ENCODE measurements at places on chromosomes 7 and 10. TPM values are rescaled to one million over a fixed set of nuclear protein-coding genes. Genes with fewer than 3 reads are reported as not detected.
A peak's percentile ranks its signal among the peaks of the same experiment; 100 is the strongest.

ETV1 gene
- polyA plus RNA-seq, result under 0.01 TPM

GARIN1A gene
- polyA plus RNA-seq, result 1.1 TPM

GPR15LG gene
- polyA plus RNA-seq, result not detected

SLC26A5 gene
- 0.12 TPM for polyA plus RNA-seq

MALRD1 gene
- polyA plus RNA-seq, result 201 TPM

BTAF1 gene
- 6.1 TPM for polyA plus RNA-seq

GDF2 gene
- polyA plus RNA-seq, result not detected

EFCAB10 gene
- polyA plus RNA-seq, result not detected

FAM25G gene
- polyA plus RNA-seq, result not detected

PRRT4 gene
- polyA plus RNA-seq, result not detected

AMPH gene
- not detected for polyA plus RNA-seq

HOXA4 gene
- 2.4 TPM for polyA plus RNA-seq

ATG9B gene
- 0.22 TPM for polyA plus RNA-seq

WNT2 gene
- not detected for polyA plus RNA-seq

ASAH2 gene
- polyA plus RNA-seq, result 21.1 TPM

- H3K27me3 ChIP-seq, result peaks cover 2% of the 10 kb centered on the region
- no peaks in the 10 kb centered on the region for H3K36me3 ChIP-seq
- H3K4me1 ChIP-seq, result no peaks in the 10 kb centered on the region
- no peak overlapping the region for H3K27ac ChIP-seq
- no peak overlapping the region for H3K4me3 ChIP-seq
- DNase-seq, result no peak
These were observed 137.6 kb upstream of the SVIL start for GRCh38 chr10:29772403-29772802.

DNA sequence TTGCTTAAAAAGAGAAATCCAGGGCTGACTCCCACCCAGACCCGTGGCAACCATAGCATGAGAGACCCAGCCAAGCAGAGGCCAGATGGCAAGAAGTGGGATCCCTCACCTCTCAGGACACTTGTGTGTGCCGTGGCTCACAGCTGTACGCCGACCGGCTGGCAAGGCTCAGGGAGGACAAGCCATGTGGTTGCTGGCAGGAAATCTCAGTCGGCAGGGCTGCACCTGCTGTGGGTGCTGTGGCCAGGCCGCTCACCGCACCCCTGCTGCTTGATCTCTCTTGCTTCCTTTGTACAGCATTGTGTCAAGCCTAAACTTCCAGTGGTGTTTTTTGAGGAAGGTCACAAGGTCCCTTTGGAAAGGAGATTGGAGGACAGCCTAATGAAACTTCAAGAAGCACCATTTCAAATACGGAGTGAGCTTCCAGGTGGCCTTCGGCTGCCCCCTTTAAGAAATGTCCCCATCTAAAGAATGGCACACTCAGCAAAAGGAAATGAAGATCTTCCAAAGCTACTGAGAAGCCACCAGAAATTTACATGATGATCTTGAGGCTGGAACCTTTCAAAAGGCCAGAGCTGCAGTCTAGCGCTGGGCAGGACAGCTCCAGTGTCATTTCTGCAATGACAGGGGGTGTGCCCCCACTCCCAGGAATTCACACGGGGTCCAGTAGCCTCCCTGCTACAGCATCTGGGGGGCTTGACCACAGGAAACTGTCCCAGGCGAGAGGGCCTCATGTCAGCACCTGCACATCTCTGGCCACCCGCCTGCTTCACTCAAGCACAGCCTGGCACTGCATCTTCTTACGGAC lies 409.0 kb upstream of the MGMT start:
- H3K36me3 ChIP-seq, result no peaks in the 10 kb centered on the region
- H3K4me1 ChIP-seq, result no peaks in the 10 kb centered on the region
- no peaks in the 10 kb centered on the region for H3K27me3 ChIP-seq
- no peak for DNase-seq
- no peak overlapping the region for H3K4me3 ChIP-seq
- H3K27ac ChIP-seq, result no peak overlapping the region

DNA sequence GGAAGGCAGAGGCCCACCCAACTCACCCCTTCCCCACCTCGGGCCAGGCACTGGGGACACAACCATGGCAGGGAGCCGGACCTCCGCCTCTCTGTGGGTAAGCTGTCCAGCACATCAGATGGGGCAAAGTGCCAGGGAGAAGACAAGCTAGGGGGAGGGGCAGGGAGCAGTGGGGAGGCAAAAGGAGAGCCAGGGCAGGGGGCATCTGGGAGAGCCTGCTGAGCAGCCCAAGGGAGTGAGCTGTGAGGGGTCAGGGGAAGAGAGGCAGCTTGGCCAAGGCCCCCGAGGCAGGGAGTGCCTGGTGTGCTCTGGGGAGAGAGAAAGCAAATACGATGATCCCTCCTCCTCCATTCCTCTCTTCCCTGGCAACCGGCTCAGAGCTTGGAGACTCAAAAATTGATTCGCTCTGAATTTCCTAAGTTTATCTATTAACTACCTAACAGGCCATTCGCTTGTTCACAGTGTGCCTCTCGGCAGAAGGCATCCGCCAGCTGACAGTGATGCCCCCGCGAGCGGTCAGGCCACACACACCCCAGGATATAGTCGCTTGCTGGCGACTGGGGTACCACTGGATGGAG lies 4.5 kb downstream of the CAMK2B start:
- DNase-seq, result no peak
- H3K36me3 ChIP-seq, result no peaks in the 10 kb centered on the region
- H3K4me1 ChIP-seq, result no peaks in the 10 kb centered on the region
- H3K27ac ChIP-seq, result no peak overlapping the region
- no peak overlapping the region for H3K4me3 ChIP-seq

GRCh38 chr10:51141010-51141409 lies 66.7 kb downstream of the PRKG1 start:
- no peaks in the 10 kb centered on the region for H3K36me3 ChIP-seq
- no peak for DNase-seq
- no peaks in the 10 kb centered on the region for H3K4me1 ChIP-seq

GRCh38 chr10:3066317-3067117 lies 831 bp upstream of the PFKP start:
- H3K4me1 ChIP-seq, result peaks cover 2% of the 10 kb centered on the region
- DNase-seq, result no peak
- no peaks in the 10 kb centered on the region for H3K27me3 ChIP-seq
- H3K27ac ChIP-seq, result no peak overlapping the region
- H3K36me3 ChIP-seq, result no peaks in the 10 kb centered on the region

DNA sequence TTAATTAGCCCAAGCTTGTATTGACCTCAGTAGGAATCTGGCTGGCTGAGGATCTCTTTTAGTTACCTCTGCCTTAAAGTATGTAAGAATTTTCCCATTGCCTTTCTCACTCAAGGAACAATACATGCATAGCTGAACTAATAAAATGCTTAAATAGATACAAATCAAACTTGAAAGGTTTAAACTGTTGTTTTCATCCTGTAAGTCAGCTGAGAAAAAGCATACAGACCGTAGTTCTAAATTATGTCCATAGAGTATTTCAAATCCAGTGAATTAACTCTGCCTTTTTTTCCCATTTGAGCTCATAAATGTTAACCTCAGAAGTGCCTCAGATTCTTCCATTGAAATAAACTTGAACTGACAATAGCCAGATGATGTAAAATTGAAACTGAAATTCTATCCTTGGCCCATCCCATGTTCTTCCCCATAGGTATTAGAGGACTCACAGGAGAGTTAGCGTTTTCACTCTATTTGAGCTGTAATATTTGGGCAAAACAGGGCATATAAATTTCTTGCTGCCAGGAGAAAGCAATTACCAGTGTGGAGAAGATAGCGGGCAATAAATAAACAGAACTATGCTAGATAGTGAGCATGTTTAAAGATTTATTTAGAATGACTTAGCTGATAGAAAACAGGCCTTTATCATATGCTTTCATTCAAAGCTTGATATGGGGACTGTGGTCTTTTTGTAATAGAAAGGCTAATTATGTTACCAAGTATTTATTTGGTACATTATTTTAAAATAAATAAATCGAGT lies 163.7 kb downstream of the WNT2 start:
- H3K4me3 ChIP-seq, result no peak overlapping the region
- no peak for DNase-seq
- H3K36me3 ChIP-seq, result no peaks in the 10 kb centered on the region

GRCh38 chr7:74684921-74685320 lies 27.4 kb downstream of the GTF2I start:
- no peak overlapping the region for H3K27ac ChIP-seq
- no peak for DNase-seq
- H3K36me3 ChIP-seq, result peaks cover 3% of the 10 kb centered on the region

- no peaks in the 10 kb centered on the region for H3K4me1 ChIP-seq
- no peak overlapping the region for H3K27ac ChIP-seq
- H3K27me3 ChIP-seq, result no peaks in the 10 kb centered on the region
These were observed 97.9 kb upstream of the ANK3 start for GRCh38 chr10:60487543-60487942.

GRCh38 chr10:126904818-126905701 lies at the start of gene DOCK1:
Gene DOCK1, plus strand, starts transcription at chr10:126905428. Its CDS starts 90 bp downstream, at chr10:126905518.
- no peaks in the 10 kb centered on the region for H3K27me3 ChIP-seq
- peaks cover 3% of the 10 kb centered on the region for H3K4me1 ChIP-seq
- H3K36me3 ChIP-seq, result no peaks in the 10 kb centered on the region

GRCh38 chr7:121278120-121279021 lies 50.4 kb upstream of the WNT16 start:
- no peak for DNase-seq
- H3K36me3 ChIP-seq, result no peaks in the 10 kb centered on the region
- no peak overlapping the region for H3K27ac ChIP-seq
- H3K4me1 ChIP-seq, result no peaks in the 10 kb centered on the region
- no peaks in the 10 kb centered on the region for H3K27me3 ChIP-seq

DNA sequence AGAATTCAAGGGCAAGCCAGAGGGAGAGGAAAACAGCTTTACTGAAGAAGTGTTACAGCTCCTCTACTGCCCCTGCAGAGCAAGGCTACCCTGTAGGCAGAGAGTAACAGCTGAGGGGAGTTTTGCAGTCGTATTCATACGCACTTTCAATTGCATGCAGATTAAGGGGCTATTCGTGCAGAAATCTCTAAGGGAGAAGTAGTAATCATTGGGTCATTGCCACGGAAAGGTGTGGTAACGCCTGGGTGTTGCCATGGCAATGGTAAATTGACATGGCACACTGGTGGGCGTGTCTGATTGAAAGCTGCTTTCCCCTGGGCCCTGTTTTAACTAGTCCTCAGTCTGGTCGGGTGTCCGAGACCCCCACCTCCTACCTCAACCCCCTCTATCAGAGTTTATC lies 227.2 kb downstream of the NSUN6 start:
- H3K4me3 ChIP-seq, result no peak overlapping the region
- no peaks in the 10 kb centered on the region for H3K36me3 ChIP-seq
- no peak overlapping the region for H3K27ac ChIP-seq
- H3K4me1 ChIP-seq, result no peaks in the 10 kb centered on the region
- no peaks in the 10 kb centered on the region for H3K27me3 ChIP-seq

GRCh38 chr10:116741391-116742351 lies 695 bp downstream of the HSPA12A start:
- DNase-seq, result peak; percentile 22
- H3K4me3 ChIP-seq, result peak overlapping the region; percentile 41
- H3K27ac ChIP-seq, result no peak overlapping the region
- H3K36me3 ChIP-seq, result no peaks in the 10 kb centered on the region
- H3K4me1 ChIP-seq, result no peaks in the 10 kb centered on the region
- H3K27me3 ChIP-seq, result peaks cover 5% of the 10 kb centered on the region

DNA sequence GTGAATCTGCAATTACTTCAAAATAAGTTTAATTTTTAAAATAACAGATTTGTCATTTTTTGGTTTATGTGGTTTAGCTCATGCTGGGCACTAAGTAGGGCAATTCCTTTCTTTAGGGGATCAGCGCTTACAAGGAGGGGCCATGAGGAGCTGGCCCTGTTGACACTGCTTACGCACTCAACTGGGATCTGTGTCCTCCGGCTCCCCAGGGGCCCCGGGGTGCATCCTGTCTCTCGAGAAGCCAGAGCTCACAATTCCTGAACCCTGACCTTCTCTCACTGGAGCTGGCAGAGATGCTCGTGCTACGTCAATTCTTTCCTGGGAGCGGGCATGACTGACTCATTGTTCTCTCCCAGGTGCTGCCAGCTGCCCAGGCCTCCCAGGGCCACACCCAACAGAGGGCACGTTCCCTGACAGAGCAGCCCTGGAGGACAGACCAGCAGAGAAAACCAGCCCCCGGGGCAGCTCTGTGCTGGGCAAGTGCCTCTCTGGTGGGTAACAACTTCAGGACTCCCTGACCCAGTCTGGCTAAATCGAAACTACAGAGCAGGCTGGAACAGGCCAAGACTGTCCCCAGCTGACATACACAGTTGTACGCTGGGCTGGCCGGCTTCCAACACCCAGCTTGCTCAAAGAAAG lies 36.8 kb downstream of the CTBP2 start:
- peak; percentile 76 for DNase-seq
- no peak overlapping the region for H3K4me3 ChIP-seq
- H3K27me3 ChIP-seq, result no peaks in the 10 kb centered on the region
- H3K27ac ChIP-seq, result peak overlapping the region; percentile 84
- H3K4me1 ChIP-seq, result peaks cover 43% of the 10 kb centered on the region

DNA sequence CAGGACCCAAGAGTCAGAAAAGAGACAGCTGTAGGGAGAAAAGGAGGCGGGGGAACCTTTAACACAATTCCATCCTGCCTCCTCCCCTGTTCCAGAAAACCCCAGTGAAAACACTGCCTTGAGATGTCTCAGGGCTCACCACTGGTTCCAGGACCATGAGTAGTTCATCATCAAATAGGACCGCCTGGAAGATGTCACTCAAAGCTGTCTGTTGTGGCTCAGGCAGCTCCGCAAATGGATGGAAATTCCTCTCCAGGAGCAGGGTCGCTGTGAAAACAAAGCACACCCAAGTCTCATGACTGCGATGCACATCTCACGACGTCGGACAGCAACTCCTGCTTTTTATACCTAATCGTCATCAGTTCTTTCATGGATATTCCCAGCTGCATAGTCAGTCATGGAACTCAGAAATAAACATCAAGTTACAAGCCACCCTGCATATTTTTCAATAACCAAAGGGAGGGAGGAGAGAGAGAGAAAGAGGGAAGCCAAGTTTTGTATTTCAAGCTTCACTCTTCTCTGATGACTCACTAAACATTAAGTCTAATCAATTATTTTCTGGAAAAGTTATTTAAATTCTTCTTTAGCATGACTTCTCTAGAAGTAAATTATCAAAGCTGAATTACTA lies 49.2 kb downstream of the GSDME start:
- no peak overlapping the region for H3K4me3 ChIP-seq
- peaks cover 3% of the 10 kb centered on the region for H3K36me3 ChIP-seq
- no peak for DNase-seq
- H3K27ac ChIP-seq, result no peak overlapping the region
- no peaks in the 10 kb centered on the region for H3K4me1 ChIP-seq

- H3K4me1 ChIP-seq, result no peaks in the 10 kb centered on the region
- no peak overlapping the region for H3K27ac ChIP-seq
- H3K36me3 ChIP-seq, result no peaks in the 10 kb centered on the region
- no peak overlapping the region for H3K4me3 ChIP-seq
- no peaks in the 10 kb centered on the region for H3K27me3 ChIP-seq
- DNase-seq, result no peak
These were observed 14.4 kb downstream of the NUDT1 start for GRCh38 chr7:2256306-2257045.

DNA sequence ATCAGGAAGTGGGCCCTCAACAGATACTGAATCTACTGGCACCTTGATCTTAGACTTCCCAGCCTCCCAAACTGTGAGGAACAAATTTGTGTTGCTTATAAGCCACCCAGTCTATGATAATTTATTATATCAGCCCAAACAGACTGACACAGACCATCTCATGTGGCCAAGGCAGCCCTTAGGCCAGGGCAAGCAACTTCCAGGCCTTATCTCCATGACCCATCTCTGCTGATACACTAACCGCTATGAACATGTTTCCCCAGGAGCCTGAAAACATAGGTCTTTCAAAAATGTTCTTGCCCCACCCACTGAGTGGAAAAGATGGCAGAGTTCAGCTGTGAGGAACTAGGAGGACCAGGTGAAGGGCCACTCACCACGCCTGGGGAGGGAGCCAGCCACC lies 3.2 kb upstream of the BLOC1S2 start:
- no peaks in the 10 kb centered on the region for H3K27me3 ChIP-seq
- DNase-seq, result no peak
- no peaks in the 10 kb centered on the region for H3K4me1 ChIP-seq
- no peak overlapping the region for H3K27ac ChIP-seq

Measured in small intestine (tissue), 16 donors.